A549 treated with Mapracorat at 1 μM for 4 hours (cell line): ENCODE measurements at places on chromosomes 4 and X. TPM values are rescaled to one million over a fixed set of nuclear protein-coding genes. Genes with fewer than 3 reads are reported as not detected.

Gene CWH43
- total RNA-seq, result not detected in 5 replicates

Gene ZCCHC12
- 0.10 to 0.24 TPM (median 0.19 TPM) in 5 replicates for total RNA-seq

Gene GPRIN3
- 1.5 to 3.0 TPM (median 2.9 TPM) in 5 replicates for total RNA-seq

Gene ZDHHC15
- not detected in 5 replicates for total RNA-seq

Gene SPATA4
- total RNA-seq, result 0.12 to 0.31 TPM (median 0.27 TPM) in 5 replicates

Gene RPA4
- total RNA-seq, result 0.18 to 0.33 TPM (median 0.28 TPM) in 5 replicates

Gene CT45A3
- total RNA-seq, result 0.21 to 0.39 TPM (median 0.27 TPM) in 3 of 5 replicates, not detected in the others

Gene NOX1
- total RNA-seq, result 0.07 to 0.14 TPM (median 0.10 TPM) in 3 of 5 replicates, not detected in the others

Gene ARR3
- not detected in 5 replicates for total RNA-seq

Gene CC2D2A
- 10.6 to 16.0 TPM (median 12.4 TPM) in 5 replicates for total RNA-seq

Gene AMMECR1
- total RNA-seq, result 5.9 to 7.2 TPM (median 6.2 TPM) in 5 replicates

Gene DIPK2B
- not detected in 5 replicates for total RNA-seq

Gene EDA2R
- 10.9 to 12.8 TPM (median 12.4 TPM) in 5 replicates for total RNA-seq

Gene DNAAF6
- not detected in 5 replicates for total RNA-seq

Gene NPY5R
- not detected in 5 replicates for total RNA-seq

Gene NCAPG
- 22.1 to 28.9 TPM (median 26.7 TPM) in 5 replicates for total RNA-seq

Gene FMR1NB
- not detected in 5 replicates for total RNA-seq

Gene SLITRK2
- not detected in 5 replicates for total RNA-seq
